NCI-H510A (cell line): ENCODE measurements at places on chromosomes 4 and X.
A peak's percentile ranks its signal among the peaks of the same experiment; 100 is the strongest.

GRCh38 chr4:26723216-26723615 is 137.4 kb upstream of the STIM2 start:
- DNase-seq = no peak

DNA sequence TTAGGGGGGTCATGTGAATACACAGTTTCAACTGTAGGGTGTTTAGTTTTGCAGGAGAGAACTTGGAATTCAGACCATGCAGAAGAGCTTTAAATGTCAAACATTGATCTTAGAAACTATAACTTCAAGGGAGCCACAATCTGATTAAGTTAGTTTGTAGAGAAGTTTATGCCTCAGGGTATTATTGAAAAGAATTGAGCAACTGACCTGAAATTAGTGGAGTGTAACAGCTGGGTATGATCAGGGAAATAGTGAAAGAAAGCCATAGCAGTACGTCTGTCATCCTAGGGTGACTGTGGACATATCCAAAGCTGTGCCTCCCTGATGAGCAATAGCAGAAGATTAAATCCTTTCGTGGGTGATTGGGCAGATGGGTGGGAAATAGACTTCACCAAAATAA is 63.8 kb downstream of the FAM47B start:
- DNase-seq = no peak

DNA sequence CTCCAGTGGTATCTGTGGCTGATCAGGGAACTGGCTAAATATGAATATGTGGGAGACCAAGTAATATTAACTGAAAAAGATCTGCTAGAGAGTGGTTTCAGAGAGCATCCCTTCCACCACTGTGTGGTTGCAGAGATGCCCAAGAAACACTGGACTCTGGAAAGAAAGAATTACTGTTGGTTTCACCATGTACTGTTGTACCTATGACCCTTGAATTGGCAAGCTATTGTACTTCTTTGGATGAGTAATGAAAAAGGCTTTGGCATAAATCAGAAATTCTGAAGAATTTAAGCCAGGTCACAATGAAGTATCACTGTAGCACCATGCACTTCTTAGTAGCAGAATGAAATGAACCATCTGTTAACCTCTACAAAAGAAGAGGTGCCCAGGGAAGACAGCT is 134.4 kb upstream of the INTU start:
- no peak for DNase-seq

DNA sequence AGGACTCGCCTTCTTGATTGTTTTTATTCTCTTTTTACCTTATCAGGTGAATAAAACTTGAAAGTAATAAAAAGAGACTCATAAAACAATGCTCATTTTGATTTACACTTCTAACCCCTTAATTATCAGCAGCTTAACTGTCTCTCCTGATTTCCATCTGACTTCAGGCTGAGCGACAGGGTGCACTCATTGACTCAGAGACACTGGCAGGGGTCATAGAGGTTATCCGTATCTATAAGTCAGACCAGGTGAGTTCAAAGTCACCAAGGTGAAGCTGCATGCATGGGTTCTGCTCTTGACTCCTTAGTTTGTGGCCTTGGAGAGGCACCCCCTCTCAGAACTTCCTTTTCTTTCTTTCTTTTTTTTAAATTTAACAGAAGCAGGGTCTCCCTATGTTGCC is 116.4 kb upstream of the SLC34A2 start:
- no peak for DNase-seq

- no peak for DNase-seq
Measured at GRCh38 chrX:147901461-147902126, 10.1 kb upstream of the FMR1 start.

- no peak for DNase-seq
Measured at GRCh38 chr4:68654946-68655721, 15.3 kb downstream of the UGT2B15 start.

GRCh38 chr4:18369561-18369960 is 348.0 kb upstream of the LCORL start:
- DNase-seq = no peak

DNA sequence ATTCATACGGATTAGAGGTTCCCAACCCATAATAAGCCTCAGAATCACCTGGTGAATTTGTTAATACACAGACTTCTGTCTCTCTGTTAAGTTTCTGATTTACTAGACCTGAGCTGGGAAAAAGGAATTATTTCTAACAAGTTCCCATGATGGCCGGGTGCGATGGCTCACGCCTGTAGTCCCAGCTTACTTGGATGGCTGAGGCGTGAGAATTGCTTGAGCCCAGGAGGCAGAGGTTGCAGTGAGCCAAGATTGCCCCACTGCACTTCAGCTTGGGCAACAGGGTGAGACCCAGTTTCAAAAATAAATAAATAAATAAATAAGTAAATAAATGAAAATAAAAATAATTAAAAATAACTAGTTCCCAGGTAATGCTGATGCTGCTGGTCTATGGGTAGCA is 412.3 kb downstream of the GALNTL6 start:
- no peak for DNase-seq

- peak; percentile 36 for DNase-seq
Measured at GRCh38 chr4:25727711-25728493, 72.3 kb downstream of the SLC34A2 start.

GRCh38 chrX:136170139-136170800 is 22.9 kb downstream of the FHL1 start:
- DNase-seq = no peak

GRCh38 chr4:44351069-44351468 is 97.5 kb downstream of the KCTD8 start:
- DNase-seq = no peak

GRCh38 chrX:48196745-48197201 is at the start of gene SSX5:
SSX5 (minus strand) TSS chrX:48196795; CDS start chrX:48195358, 1,437 bp downstream.
- no peak for DNase-seq

- no peak for DNase-seq
Measured at GRCh38 chr4:46818604-46819003, 90.4 kb downstream of the COX7B2 start.

DNA sequence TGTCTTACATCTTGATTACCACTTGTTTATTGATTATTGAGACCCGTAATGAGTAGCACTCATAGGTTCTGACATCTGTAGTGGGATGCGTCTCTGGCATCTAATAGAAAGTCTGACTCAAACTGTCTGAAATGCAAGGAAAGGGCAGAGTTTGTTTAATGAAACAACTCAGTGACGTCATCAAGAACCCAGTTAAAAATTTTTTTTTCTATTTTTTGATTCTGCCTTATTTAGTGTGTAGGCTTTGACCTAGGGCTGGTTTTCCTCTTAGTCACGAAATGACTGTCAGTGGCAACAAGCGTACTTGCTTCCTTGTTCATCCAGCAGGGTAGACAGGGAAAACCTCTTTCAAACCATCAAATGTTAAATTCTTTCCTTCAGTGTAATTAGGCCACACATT is 3.1 kb upstream of the CDKL5 start:
- no peak for DNase-seq

GRCh38 chr4:12897954-12898353 is 586.2 kb downstream of the RAB28 start:
- DNase-seq = no peak

DNA sequence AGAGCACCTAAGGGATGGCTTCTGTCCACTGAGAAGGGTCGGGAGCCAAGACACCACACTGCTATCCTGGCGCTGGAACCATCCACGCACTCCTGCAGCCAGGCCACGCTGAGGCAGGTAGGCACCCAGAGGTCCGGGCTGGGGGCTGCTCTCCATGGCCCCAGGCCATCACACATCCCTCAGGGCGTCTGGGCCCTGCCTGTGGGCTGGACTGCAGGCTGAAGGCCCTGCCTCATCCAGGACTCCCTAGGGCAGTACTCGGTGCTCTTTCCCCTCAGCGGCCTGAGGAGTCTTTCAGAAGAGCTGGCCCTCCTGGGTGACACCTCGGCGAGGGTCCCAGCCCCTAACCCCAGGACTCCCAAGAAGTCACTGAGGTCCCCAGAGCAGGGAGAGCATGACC is 17.7 kb downstream of the FGFR3 start:
- no peak for DNase-seq

DNA sequence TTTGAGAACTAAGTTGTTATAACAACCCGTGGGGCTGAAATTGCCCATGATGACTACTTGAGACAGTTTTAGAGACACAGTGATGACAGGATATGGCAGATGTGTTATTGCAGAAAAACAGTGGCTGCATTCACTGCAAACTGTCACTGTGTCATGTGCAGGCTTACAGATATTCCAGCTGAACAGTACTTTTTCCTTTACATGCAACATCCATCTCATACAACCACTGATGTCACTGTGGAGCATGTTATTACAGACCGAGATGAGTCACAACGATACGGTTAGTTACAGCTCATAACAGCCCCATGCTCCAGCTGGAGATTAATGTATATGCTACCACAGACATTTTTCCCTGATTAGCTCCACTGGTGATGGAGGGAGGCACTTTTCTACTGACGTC is 207.4 kb downstream of the TMA16 start:
- DNase-seq = no peak
